ENCODE measurements at places on chromosomes 13 and 19. TPM values are rescaled to one million over a fixed set of nuclear protein-coding genes. Genes with fewer than 3 reads are reported as not detected.

The BEST2 gene
- total RNA-seq = not detected

The ZNF681 gene
- 0.37 TPM for total RNA-seq

The APOC4 gene
- not detected for total RNA-seq

The MCF2L gene
- total RNA-seq = not detected

The TNFSF11 gene
- total RNA-seq = 0.71 TPM

The KLHL1 gene
- not detected for total RNA-seq

The PSG11 gene
- not detected for total RNA-seq

The CGB3 gene
- total RNA-seq = not detected

The MAMSTR gene
- 0.88 TPM for total RNA-seq

The MEX3D gene
- 55.4 TPM for total RNA-seq

The ZNF439 gene
- 0.92 TPM for total RNA-seq

The SIGLEC10 gene
- not detected for total RNA-seq

The FZR1 gene
- 27.1 TPM for total RNA-seq

The TUBB4A gene
- total RNA-seq = not detected

The SPATA13 gene
- total RNA-seq = 4.2 TPM

The KIRREL2 gene
- 0.14 TPM for total RNA-seq

The LILRA1 gene
- total RNA-seq = not detected

The ERICH6B gene
- not detected for total RNA-seq

The ZNF526 gene
- 5.8 TPM for total RNA-seq

The MYPOP gene
- total RNA-seq = 3.2 TPM

The COX7A1 gene
- total RNA-seq = 0.35 TPM

Measured in airway epithelial cell (primary cell).